ENCODE measurements at places on chromosomes 2 and 18.

GRCh38 chr18:68604256-68604655 is 110.7 kb downstream of the TMX3 start:
- no peak for DNase-seq

- no peak for DNase-seq
These were observed 2.4 kb downstream of the CYP26B1 start for GRCh38 chr2:72145289-72145657.

DNA sequence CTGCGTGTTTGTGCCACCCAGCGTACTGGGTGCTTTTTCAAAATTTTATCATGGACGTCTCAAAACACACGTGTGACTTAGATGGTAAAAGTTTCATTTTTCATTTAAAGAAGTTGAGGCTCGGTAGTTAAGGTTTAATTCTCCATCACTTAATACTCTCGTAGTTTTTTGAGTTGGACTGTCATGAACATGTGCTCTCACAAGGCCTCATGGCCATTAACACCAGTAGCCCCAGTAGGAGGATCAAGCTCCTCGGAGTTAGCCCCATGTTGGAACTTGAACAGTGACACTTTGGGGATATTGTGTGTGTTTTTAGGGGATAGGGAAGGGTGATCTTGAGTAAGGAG is 15.3 kb downstream of the NMUR1 start:
- no peak for DNase-seq

DNA sequence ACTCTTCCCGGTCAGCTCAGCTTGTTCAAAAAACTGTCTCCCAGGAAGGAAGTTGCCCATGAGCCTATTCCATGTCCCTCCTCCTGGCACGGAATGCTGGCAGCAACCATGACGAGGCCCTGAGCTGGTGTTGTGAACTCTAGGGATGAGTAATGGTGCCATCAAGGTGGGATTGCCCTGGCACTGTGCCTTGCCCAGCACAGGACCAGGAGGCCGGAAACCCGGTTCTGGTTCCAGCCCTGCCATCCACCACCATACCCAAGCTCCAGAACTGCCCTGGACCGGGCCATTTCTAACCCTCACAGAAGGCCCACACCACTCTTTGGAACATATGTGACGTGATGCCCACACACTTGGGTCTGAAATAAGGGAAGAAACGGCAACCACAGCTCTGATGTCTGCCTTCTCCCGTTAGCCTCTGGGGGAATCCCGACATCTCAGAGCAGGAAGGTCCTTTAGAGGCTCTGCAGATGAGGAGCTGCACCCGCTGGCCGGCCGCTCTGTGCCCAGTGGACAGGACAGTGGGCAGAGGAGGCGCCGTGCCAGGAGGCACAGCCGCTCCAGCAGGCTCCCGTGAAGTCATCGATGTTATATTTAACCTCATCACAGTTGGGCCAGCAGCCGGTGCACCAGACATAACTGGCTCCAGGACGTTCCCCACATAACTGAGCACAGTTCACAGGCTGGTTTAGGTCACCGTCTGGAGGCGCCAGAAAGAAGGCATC is 462.1 kb upstream of the ID2 start:
- DNase-seq = no peak

DNA sequence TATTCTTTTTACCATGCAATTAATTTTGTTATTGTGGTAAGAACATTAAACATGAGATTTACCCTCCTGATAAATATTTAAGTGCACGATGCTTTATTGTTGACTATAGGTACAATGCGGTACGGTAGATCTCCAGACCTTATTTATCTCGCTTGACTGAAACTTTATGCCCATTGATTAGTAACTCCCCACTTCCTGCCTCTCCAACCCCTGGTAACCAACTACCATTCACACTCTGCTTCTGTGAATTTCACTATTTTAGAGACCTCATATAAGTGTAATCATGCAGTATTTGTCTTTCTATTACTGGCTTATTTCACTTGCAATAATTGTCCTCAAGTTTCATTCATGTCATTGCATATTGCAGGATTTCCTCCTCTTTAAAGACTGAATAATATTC is 195.7 kb upstream of the ID2 start:
- no peak for DNase-seq

- DNase-seq = no peak
These were observed 335.9 kb downstream of the DLGAP1 start for GRCh38 chr18:4119127-4119648.
